Pulmonary artery endothelial cell (primary cell): ENCODE measurements at places on chromosomes 11 and 22. TPM values are rescaled to one million over a fixed set of nuclear protein-coding genes. Genes with fewer than 3 reads are reported as not detected.

DNA sequence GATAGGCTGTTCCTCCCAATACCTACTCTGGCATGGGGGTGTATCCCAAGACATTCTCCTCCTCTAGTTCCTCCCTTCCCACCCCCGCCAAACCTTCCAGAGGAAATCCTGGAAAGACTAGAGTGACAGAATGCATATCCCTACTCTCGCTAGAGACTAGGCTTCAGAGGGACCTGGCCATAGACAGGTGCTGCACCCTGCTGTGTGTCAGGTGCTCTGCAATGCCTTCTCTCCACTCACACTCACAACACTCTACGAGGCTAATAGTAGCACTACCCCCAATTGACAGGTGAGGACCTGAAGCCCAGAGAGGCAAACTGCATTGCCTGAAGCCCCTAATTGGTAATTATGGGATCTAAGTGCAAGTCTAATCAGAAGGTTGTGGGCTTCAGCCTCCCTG lies 46.2 kb upstream of the LMO1 start:
- no peak for DNase-seq

- no peak for DNase-seq
Observed at GRCh38 chr22:28885939-28886338, 2.6 kb downstream of the ZNRF3 start.

DNA sequence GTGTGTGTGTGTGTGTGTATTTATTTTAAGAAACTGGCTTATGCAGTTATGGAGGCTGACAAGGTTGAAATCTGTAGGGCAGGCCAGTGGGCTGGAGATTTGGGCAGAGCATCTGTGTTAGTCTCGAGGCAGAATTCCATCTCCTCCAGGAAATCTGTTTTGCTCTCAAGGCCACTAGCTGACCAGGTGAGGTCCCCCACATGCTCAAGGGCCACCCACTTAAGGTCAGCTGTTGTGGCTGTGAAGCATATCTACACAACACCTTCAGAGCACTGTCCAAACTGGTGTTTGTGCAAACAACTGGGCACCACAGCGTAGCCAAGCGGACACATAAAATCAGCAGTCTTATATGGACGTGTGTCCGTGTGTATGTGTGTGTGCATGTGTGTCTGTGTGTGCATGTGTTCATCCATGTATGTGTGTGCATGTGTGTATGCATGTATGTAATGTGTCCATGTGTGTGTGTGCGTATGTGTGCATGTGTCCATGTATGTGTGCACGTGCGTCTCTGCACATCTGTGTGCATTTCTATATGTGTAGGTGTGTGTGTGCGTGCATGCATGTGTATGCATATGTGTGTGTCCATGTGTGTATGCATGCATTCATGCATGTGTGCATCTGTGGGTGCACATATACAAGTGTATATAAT lies 400.9 kb downstream of the BRD1 start:
- DNase-seq = no peak

DNA sequence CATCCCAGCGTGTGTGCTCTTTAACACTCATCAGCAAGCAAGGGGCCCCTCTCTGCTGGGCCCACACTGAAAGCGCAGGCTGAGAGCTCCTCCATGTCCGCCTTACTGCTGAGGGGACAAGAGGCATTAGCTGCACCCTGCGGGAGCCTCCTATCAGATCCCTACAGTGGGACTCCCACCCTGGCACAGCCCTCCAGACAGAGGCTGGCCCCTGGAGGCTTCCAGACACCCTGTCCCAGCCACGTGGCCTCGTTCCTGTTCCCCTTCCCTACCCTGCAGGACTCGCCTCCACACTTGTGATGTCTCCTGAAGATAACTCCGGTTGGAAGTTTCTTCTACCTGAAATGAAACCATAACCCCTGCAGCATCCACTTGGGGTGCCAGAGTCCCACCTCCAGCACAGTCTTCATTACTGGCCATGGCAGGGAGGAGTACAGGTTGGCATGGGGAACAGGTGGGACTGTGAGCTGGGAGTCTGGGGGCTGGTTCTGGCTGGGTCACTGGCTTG lies 5.0 kb upstream of the SH3BP1 start:
- no peak for DNase-seq

DNA sequence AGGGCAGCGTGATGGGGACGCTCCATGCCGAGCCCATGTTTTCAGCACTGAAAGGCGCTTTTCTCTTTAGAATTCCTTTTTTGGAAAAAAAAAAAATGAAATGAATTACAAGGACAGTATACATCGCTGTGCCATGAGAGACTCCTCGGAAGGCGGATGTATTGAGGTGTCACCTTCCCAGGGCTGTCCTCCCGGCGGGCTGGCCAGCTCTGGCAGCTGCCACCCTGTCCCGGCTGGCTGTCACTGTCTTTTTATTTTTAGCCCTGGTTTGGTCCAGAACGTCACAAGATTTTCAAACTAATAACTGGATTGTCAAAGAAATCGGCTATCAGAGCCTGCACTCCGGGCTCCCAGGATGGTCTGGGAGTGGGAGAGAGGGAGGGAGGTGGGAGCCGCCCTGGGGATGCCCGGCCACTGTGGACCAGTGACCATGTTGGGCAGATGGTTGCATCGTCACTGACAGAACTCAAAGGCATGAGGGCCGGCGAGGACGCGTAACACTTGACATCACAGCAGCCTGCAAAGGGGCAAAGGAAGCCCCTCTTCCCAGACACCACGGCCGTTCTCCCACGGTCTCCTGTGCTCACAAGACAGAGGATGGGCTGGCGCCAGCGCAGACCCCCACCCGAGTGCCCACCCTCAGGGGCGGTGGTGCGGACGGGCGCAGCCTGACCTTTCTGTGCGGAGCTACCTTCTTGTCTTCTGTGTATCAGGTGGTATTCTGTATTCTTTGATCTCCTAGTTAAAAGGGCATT lies 392.9 kb downstream of the TBC1D22A start:
- no peak for DNase-seq

DNA sequence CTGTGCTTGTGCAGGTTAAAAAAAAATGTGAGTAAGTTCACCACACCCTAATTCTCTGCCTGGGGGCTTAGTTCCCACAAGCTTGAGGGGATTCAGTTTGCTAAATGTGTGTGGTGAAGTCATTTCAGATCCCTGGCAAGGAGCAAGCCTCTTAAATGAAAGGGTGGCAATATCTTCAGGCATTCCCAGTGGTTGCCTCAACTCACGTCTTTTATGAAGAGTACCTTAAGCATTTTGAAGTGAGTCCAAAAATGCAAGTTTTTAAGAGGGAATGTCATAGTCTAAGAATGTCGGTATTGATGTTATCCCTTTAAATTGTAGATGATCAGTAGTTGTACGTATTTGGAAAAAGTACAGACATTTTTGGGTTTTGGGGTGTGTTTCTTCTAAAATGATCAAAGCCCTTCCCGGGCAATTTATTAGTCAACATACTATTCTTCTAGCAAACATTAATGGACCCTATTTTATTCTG lies 4.9 kb downstream of the TCP11L1 start:
- no peak for DNase-seq

GRCh38 chr22:50259302-50259701 lies 2.2 kb downstream of the MAPK12 start:
- DNase-seq = no peak

GRCh38 chr22:50625131-50625567 lies 2.8 kb downstream of the ARSA start:
- no peak for DNase-seq

DNA sequence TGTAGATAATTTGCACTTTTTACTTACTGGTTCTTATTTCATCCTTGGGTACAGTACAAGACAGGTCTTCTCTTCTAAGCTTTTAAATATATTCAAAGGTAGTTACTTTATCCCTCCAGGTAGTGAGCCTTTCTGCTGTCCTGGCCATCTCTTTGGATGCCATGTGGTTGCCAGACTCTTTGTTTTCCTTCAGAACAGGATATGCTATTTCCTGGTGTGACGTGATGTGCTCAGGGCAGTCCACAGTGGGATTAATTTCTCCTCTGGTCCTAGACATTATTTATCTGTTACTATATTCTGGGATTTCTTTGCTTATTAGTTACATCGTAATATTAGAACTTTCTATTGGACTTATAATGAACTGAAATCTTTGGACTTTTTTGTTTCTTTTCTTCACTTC lies 63.7 kb downstream of the PPP6R3 start:
- DNase-seq = peak; percentile 17

DNA sequence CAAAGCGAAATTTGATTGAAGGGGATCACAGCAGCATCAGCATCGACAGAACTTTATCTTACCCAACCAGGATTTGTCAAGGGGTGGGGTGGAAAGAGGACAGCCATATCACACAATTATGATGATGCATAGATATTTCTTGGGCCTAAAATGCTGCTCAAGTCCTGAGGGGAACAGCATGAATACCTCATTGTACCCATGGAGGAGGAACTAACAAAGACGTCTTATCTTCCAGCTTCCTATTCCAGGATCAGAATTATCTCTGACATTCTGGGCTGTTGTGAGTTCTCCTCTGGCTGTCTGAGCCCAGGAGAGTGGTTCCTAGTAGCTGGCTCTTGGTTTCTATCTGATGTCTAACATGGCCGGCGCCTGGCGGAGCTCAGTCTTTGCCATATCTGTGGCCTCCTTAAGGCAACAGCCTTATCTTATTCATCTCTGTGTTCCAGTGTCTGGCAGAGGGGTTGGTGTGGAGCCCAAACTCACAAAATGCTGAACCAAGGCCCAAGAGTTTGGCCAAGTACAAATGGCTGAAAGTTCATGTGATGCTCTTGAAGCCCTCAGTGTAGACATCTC lies 68.2 kb upstream of the TIMP3 start:
- no peak for DNase-seq

- DNase-seq = no peak
Observed at GRCh38 chr11:115460512-115460911, 43.7 kb downstream of the CADM1 start.

DNA sequence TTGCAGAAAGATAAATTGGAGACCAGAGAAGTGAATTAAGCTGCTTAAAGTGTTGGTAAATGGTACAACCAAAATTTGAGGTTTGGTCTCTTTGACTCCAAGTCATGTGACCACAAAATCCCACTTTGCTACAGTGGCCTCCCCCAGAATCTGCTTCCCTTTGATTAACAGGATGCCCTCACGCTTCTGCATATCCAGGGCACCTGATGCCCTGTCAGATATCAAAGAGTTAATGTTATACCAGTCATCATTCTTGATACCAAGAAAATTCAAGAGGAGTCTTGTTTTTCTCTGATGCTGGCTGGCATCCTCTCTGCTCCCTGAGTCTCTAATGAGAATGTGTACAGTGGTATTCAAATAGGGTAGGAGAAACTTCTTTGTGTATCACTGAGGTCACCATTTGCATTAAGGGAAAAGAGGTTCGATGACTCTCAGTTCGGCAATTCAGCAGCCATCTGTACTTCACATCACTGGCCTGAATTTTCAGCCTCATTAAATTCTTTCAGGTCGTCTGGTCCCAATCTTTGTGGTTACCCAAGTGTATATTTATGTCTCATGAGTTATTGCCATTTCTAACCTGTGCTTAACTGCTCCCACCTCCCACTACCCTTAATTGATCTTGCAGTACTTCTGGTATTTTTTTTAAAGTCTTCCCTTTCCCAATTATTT lies 73.9 kb downstream of the BDNF start:
- no peak for DNase-seq

- no peak for DNase-seq
Observed at GRCh38 chr11:89275966-89276365, 98.3 kb downstream of the TYR start.

DNA sequence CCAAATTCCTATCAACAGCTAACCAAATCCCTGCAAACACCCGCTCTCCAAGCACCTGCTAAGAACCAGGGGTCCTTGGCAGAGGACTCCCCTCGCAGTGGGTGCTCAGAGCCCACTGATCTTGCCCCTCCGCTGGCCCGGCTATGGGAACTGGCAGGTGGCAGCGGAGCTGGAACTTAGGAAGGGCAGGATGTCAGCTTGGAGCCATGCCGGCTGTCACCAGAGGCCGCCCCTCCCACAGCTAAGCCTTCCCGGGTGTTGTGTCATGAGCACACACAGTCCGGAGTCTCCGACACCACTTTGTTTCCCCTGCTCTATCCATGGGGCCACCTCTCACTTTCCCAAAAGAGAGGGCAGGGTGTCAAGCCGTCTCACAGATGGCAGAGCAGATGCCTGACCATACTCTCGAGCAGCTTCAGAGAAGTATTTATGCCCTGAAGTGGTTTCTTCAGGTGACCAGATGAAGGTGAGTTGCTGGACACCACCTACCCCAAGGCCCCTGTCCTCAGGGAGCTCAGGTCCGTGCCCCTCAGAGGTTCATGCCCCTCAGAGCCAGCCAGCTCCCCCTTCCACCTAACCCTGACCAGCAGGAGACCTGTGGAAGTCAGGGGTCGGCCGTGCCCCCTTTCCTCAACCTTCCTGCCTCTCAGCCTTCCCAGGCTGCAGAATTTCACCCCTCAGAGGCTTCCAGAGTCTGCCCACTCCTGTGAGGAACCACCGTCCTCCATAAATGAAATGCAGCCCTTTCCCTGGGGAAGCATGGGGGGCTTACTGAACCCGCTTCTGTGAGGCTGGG lies 545.7 kb upstream of the B3GAT1 start:
- no peak for DNase-seq

DNA sequence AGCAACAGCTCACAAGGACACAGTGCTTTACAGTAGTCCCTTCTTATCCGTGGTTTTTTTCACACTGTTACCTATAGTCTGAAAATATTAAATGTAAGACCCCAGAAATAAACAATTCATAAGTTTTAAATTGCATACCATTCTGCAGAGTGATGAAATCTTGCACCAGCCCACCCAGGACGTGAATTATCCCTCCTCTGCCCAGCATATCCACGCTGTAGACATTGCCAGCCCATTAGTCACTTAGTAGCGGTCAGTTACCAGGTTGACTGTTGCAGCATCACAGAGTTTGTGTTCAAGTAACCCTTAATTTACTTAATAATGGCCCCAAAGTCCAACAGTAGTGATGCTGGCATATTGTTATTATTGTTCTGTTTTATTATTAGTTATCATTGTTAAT lies 3.6 kb downstream of the CLTCL1 start:
- DNase-seq = no peak

GRCh38 chr22:26737262-26737661 lies 79.9 kb downstream of the MIAT start:
- DNase-seq = no peak

- DNase-seq = no peak
Observed at GRCh38 chr22:48536541-48537342, 1290.9 kb downstream of the BRD1 start.

DNA sequence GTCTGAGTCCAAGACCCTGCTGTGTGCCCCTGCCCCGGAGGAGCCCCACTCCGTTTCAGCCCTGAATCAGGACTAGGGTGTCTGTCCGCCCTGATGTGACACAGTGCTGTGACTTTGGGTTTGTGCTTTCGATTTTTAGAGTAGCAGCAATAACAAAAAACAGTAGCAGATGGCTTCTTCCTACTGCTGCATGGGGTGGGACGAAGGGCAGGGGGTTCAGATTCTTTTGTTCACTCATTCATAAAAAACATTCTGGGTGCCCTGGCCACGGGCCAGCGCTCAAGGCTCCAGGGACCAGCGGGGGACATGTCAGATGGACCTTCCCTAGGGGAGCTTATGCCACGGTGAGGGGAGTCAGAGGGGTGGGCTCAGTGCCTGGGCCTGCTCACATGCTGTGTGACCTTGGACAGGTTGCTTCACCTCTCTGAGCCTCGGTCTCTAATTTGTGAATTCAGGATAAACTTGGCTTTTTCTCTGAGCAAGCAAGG lies 24.6 kb upstream of the PRR5 start:
- no peak for DNase-seq

The MMP7 gene
- total RNA-seq = 0.11 TPM in 1 of 2 replicates, not detected in the other

The FXYD6 gene
- 0.07 and 0.26 TPM in 2 replicates for total RNA-seq

The C11orf87 gene
- total RNA-seq = not detected in 2 replicates

The COA4 gene
- 76.2 and 82.0 TPM in 2 replicates for total RNA-seq
